ENCODE measurements at places on chromosomes 7 and 10.

GRCh38 chr10:123475466-123475865, 190.7 kb upstream of the GPR26 start:
- no peak for DNase-seq

DNA sequence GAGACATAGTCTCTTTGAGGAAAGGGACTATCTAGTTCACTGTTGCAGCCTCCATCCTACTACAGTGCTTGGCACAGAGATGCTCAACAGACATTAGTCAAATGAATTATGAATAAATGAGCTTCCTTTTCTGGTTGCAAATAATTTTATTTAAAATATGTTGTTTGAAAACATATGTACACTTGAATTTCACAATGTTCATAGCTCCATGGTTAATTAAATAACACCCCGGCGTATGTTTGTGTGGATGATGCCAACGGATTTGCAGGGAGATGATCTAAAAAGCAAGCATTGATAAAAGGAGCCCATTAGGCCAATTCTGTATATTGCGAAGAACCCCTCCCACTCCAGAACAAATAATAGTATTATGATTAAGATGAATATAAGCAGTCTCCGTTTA, 47.8 kb upstream of the ORC5 start:
- no peak for DNase-seq

DNA sequence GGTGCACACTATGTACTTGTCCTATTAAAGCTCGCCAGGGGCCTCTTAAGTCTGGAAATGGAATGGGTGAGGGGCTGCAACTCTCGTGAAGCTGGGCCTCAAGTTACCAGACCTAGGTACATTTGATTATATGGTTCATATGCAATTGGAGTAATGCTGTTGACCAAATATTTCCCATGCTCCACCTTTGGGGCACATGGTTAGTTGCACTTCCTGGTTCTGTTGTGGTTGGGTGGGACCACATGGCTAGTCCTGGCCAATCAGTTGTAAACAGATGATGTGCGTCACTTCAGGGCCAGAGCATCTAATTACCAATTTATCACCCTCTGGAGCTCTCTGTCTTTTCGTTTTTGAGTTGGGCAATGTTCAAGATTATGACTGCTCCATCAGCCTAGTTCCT, 39.5 kb upstream of the OPN4 start:
- no peak for DNase-seq

DNA sequence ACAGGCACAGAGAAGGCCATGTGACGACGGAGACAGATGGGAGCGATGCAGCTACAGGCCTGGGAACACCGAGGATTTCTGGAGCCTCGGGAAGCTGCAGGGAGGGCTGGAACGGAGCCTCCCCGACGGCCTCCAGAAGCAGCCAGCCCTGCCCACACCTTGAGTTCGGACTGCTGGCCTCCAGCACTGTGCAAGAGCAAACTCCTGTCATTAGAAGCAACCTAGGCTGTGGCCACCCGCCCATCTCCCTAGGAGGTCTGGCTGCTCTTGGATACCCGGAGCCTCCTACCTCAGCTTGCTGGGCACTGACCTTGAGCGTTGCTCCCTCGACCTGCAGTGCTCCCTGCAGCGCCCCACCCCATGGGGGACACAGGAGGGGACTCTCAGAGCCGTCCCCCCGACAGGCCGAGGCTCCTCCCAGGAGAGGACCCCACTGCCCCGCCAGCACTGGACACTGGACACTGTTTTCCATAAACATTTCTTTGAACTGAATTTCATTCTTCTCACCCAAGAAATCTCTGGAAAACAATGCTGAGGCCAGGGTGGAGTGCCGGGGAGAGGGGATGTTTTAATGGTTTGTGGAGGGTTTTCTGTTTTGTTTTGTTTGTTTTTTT, 22.5 kb upstream of the TNRC18 start:
- no peak for DNase-seq

- DNase-seq = no peak
Observed at GRCh38 chr10:124624895-124625294, 119.3 kb downstream of the FAM53B start.

DNA sequence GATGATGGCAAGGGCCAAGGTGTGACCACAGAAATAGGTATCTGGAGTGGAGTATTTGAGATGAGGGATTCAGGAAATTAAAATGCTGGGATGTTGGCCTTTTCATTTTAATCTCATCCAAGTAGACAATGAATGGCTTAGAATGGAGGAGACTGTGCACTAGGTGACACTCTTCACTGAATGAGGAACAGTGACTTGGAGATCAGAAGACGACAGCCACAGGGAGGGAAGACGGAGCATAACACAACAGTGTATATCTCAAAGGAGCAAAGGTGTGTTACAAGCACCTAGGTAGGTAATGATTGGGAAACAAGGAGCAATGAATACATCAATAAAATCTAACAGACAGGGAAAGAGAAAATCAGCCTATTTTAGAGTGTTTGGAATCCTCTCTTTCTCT, 4.1 kb upstream of the TAX1BP1 start:
- no peak for DNase-seq

- no peak for DNase-seq
Observed at GRCh38 chr7:141221007-141221612, 147.2 kb downstream of the TMEM178B start.

DNA sequence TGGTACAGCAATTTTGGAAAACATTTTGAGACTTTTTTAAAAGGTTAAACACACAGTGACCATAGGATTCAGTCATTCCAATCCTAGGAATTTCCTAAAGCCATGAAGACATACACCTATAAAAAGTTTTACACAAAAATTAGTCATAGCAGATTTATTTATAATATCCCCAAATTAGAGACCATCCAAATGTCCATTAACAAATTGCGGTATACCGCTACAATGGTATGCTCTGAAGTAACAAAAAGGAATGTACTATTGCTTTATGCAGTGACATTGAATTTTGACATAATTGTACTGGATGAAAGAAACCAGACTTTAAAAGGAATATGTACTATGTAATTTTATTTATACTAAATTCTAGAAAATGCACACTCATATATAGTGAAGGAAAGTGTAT, 362.8 kb downstream of the HGF start:
- DNase-seq = no peak
